ENCODE measurements at places on chromosomes 3 and 15.
A peak's percentile ranks its signal among the peaks of the same experiment; 100 is the strongest.

DNA sequence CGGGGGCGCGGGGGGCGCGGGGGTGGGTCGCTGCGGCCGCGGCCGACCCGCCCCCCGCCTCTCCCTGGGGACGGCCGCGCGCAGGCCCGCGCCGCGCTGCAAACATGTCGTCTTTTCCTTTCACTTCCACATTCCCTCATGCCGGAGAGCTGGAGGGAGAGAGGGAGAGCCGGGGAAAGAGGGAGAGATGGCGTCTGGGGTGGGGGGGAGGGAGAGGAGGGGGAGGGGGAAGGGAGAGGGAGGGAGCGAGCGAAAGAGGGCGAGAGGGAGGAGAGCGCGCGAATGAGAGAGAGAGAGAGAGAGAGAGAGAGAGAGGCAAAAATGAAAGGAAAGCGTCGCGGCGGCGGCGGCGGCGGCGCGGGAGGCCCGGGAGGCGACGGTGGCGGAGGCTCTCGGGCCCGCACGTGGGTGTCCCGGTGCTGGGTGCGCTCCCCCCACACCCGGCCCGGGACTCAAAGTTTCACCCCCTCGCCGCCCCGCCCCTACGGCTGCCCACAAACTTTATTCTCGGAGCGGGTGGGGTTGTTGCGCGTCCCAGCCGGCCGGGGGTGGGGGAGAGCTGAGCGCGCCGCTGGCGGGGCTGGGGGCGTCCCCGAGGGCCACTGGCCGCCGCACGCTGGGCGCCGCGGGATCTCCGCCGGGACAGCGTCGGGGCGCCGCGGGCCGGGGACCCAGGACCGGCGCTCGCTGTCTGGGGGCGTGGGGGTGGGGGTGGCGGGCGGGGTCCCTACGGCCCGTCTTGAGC lies 731 bp downstream of the ZNF710 start:
- DNase-seq = peak; percentile 71

- DNase-seq = no peak
Observed at GRCh38 chr3:33932010-33932764, 133.8 kb downstream of the PDCD6IP start.

DNA sequence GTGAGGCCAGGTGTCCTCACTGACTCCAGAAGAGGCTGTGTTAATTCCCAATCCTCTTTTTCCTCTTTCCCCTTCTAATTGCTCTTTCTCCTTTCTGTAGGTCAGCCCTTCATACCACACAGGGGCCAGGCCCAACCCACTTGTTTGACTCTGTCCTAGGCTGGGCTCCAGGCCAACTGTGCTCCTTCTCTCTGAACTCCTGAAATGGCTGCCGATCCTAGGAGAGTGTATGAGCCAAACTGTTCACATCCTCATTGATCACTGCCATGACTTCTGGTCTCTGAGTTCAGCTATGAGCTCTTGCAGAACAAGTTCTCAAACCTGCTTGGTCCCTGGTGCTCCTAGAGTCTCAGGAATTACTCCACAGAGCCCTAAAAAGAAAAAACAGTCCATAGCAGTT lies 145.1 kb downstream of the VGLL4 start:
- peak; percentile 75 for DNase-seq

- DNase-seq = no peak
Observed at GRCh38 chr3:105483476-105483875, 116.8 kb downstream of the ALCAM start.

DNA sequence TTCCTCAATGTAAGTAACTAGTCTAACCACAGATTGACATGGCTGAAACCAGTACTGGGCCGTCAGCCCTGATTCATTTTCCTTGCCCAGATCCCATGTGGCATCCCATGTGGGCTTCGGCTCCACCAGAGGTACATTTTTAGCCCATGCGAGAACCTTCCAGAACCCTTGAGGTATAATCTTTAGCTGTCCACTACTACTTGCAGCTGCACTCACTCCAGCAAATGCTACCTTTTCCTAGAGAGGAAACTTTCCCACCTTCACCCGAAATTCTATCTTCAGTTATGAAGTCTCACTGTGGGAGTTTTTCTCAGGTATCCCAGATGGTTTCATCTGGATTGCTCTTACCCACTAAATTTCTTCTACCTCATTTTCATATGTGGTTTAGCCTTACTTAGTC lies 907.2 kb downstream of the ROBO1 start:
- DNase-seq = no peak

- peak; percentile 32 for DNase-seq
Observed at GRCh38 chr3:16309558-16309957, 44.5 kb downstream of the OXNAD1 start.

DNA sequence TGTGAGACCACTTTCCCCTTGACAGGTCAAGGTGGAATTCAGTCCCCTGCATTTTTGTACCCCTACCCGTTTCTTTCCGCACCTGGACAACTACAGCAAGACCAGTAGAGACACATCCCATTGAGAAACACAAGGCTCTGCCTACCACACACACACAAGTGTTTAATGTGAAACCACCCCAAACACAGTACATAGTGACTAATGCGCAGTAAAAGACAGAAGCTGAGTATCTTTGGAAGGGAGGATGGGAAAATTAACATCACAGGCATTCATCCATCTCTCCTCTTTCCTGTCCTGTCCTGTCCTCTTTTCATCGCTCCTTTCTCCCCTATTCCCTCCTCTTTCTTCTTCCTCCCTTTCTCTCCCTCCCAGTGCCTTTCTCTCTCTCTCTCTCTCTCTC lies 64.8 kb downstream of the SCN11A start:
- DNase-seq = peak; percentile 28

- DNase-seq = no peak
Observed at GRCh38 chr3:8482263-8482662, 19.4 kb upstream of the LMCD1 start.

DNA sequence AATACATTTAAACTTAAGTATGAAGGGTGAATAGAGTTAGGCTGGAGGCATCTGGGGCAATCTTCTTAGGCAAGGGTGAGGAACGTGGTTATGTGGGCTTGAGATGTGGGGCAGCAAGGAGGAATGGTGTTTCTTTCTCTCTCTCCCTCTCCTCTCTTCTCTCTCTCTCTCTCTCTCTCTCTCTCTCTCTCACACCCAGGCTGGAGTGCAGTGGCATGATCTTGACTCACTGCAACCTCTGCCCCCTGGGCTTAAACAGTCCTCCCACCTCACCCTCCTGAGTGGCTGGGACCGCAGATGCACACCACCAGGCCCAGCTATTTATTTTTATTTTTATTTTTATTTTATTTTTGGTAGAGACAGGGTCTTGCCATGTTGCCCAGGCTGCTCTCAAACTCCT lies 4.0 kb upstream of the MGA start:
- DNase-seq = no peak

- DNase-seq = no peak
Observed at GRCh38 chr3:143224716-143225115, 105.1 kb downstream of the CHST2 start.

GRCh38 chr15:64017082-64017588 lies 29.1 kb downstream of the DAPK2 start:
- DNase-seq = peak; percentile 68

- no peak for DNase-seq
Observed at GRCh38 chr3:99696497-99696896, 58.1 kb downstream of the COL8A1 start.

- DNase-seq = peak; percentile 41
Observed at GRCh38 chr3:155387571-155387970, 94.1 kb upstream of the STRIT1 start.

- DNase-seq = no peak
Observed at GRCh38 chr3:100175637-100176280, 61.5 kb upstream of the FILIP1L start.

GRCh38 chr3:72829701-72830100 lies 18.5 kb downstream of the SHQ1 start:
- peak; percentile 52 for DNase-seq

DNA sequence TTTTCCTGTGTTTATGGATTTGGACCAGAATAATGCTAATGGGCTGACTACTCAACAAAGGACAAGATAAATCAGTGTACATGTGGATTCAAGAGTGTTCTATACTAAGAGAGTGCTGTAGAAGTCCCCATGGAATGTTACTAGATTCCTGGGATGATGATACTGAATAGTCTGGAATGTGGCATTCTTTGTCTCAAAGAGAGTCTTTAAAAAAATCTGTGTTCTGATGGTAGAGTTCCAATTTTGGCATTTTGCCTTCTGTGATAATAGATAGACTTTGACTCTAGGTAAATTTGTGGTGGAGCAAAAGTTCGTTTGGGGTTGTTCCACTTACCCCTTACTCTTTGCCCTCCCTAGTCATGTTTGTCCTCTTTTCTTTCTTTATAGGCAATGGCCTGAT lies 43.7 kb downstream of the NMD3 start:
- peak; percentile 86 for DNase-seq

GRCh38 chr3:192024751-192025150 lies 563.8 kb downstream of the PYDC2 start:
- DNase-seq = no peak

DNA sequence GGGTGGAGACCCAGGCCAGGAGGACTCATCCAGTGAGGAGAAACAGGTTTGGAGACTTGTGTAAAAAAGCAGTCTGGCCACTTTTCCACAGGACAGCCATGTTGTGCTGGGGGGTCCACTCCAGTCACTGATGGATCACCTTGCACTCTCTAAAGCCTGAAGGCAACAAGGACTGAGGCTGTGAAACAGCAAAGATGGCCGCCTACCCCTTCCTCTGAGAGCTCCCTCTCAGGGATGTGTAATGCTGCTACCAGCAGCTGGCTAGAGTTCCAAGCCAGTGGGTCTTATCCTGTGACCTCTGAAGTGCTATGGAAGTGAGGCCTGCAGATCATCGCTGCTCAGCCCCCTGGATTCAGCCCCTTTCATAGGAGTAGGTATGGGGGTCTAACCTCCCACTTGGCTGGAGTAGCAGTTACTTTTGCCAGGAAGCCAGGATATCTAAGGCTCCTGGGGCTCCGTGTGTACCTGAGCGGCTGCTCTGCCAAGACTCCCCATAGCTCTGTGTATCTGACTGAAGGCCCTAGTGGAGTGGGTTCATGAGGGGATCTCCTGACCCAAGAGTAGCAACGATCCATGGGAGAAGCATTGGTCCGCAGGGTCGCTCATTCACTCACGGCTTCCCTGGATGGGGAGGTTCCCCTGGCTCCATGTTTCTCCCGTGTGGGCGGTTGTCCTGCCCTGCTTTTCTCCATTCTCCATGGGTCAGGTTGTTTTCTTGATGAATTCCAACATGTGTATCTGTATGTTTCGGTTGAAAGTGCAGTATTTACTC lies 69.9 kb upstream of the TNFSF10 start:
- no peak for DNase-seq

DNA sequence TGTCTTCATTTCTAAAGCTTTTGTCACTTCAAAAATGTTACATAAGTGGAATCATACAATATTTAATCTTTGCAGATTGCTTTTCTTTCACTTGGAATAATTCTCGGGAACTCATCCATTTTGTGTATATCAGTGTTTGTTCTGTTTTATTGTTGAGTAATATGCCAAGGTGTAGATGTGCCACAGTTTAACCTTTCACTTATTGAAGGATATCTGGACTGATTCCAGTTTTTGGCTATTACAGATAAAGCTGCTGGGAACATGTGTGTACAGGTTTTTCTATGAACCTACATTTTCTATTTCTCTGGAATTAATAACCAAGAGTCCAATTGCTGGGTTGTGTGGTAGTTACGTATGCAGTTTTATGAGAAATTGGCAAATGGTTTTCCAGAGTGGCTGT lies 334.9 kb downstream of the PTPRG start:
- no peak for DNase-seq

DNA sequence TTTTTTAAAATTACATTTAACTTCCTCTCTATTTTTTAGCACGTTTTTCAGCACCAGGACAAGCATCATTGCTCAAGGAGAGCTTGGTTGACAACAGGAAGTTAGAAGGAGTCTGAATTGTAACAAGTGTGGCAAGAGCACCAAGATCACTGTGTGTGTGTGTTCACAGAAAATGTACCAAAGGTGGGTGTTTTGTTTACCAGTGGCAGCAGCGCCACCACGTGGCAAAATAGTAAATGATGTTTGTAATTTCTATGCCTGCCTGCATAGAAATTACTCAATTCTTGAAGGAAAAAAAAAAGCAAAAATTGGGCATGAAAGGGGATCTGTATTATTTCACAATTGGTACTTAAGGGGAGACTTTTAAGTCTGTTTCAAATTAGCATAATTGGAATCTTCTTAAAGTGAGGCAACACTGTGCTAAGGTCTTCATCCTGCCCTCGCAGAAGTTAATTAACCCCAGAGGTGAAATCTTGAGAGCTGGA lies 7.4 kb upstream of the U2SURP start:
- DNase-seq = peak; percentile 62

DNA sequence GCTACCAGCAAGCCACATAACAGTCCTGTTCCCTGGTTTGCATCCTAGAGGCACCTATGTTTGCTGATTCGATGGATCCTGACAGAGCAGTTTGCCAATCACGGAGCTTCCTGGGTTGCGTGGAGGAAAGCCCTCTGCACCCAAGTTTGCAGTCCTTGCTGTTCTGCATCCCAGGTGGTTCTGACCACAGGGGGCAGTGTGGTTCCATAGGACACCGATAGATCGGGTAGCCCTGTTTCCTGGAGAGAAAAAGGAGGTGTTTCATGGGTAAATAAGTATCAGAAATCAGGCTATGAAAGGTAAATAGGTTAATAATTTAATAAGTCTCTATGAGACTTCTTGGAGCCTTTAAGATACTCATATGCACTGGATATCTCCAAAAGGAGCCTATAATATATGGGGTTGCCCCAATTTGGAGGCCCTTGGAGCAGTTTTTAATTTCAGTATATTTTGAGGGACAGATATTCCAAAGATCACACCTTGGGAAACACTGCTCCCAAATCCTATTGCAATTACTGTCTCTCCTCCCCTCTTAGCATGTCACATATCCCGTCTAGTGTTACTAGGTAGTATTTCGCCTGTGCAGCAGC lies 194.6 kb upstream of the TPM1 start:
- DNase-seq = peak; percentile 65

- peak; percentile 67 for DNase-seq
Observed at GRCh38 chr3:106510206-106510605, 641.4 kb upstream of the CBLB start.

- no peak for DNase-seq
Observed at GRCh38 chr3:184328516-184328915, 8.9 kb upstream of the FAM131A start.
